HT-29 (cell line): ENCODE measurements at places on chromosomes 3 and 15.
A peak's percentile ranks its signal among the peaks of the same experiment; 100 is the strongest.

DNA sequence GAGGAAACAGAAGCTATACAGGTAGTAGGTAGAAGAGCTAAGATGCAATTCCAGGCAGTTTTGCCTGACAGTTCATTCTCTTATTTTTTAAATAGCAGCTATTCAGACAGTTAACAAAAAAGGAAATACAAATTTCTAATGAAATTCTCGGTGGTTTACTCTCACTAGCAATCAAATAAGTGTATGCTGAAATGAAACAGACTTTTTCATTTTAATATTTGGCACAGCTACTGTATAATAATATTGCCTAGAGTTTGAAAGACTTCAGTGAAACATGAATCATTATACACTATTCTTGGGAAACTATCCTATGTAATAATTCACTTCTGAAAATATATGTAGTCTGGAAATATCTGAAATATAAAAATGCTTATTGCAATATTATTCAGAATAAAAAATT lies 463.2 kb upstream of the AGTR1 start:
- DNase-seq = no peak

GRCh38 chr3:46896386-46896785 lies 18.9 kb downstream of the PTH1R start:
- no peak for DNase-seq

- no peak for DNase-seq
These were observed 664.7 kb downstream of the MECOM start for GRCh38 chr3:168998792-168999191.

GRCh38 chr3:188176476-188176875 lies 22.5 kb downstream of the LPP start:
- peak; percentile 33 for DNase-seq

DNA sequence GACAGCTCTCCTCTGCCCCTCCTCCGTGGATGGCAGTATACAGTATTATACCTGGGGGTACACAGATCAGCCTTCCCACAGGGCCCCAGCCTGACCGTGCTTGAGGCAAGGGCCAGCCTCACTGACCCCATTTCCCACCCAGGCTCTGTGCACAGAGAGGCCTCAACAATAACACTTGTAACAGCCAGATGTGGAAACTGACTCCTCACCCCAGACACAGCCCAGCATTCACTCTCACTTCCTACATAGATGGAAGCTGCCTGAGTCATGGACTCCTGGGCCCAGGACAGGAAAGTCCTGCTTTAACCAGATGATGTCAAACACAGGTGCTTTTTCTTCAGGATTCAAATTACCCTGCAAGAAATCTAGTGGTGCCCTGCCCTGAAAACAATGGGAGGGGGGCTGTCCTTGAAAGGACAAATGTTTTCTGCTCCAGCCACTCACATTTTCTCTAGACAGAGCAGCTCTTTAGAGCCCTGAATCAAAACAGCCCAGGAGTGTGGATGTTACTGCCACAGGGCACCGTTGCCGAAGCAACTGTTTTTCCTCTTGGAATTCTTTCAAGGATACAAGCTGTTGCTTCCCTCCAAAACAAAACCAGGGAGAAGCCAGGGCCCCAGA lies 16.4 kb downstream of the CCDC12 start:
- no peak for DNase-seq

DNA sequence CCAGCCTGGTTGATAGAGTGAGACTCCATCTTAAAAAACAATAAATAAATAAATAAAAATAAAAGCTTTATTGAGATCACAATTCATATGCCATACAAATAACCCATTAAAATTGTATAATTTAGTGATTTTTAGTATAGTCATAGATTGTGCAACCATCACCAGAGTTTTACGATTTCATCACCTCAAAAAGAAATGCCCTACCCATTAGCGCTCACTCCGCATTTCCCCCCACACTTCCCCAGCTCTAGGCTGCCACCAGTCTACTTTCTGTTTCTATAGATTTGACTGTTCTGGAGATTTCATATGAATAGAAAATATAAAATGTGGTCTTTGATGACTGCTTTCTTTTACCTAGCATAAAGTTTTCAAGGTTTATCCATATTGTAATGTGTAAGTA lies 57.0 kb downstream of the ARHGEF26 start:
- no peak for DNase-seq

DNA sequence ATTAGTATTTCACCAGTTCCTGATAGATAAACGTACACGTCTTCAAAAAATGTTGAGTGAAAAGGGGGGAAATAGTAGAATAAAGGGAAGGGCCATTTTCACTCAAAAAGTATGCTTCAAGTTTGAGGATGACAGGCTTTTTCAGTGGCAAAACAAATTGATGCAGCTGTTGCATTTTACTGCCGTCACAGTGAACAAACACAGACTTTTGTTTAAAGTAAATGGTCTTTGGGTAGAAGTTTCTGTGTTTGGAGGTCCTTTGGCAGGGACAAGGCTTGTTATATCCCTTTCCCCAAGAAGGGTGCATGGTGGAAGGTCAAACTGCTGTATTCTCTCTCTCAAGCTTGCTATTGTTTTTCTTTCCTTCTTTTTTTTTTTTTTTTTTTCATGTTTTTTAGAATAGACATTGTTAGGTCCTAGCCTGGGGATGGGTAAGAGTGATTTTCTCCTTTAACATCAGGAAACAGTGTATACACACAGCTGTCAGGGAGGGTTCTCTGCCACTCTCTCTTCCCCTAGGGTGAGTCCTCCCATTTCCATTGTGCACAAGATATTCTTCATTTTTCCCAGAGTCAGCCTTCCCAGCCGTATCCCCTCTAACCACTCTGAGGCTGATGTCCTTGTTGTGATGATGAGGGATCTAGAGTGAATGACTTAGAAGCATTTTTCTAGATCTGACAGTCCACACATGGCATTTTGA lies 6.6 kb upstream of the SUCNR1 start:
- no peak for DNase-seq

DNA sequence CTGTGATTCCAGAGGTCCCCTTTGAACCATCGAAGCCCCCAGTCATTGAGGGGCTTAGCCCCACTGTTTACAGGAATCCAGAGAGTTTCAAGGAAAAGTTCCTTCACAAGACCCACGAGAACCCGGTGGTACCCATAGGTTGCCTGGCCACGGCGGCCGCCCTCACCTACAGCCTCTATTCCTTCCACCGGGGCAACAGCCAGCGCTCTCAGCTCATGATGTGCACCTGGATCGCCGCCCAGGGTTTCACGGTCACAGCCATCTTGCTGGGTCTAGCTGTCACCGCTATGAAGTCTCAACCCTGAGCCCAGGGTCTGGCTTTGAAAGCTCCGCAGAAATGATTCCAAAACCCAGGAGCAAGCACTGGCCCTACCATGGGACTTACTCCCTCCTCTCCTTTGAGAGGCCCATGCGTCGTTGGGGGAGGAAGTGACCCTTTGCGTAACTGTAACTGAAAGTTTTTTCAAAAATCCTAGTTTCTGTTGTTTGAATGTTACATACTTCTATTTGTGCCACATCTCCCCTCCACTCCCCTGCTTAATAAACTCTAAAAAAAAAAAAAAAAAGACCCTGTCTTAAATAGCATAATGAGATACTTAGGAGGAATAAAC lies 85.1 kb upstream of the CSPG5 start:
- DNase-seq = no peak

DNA sequence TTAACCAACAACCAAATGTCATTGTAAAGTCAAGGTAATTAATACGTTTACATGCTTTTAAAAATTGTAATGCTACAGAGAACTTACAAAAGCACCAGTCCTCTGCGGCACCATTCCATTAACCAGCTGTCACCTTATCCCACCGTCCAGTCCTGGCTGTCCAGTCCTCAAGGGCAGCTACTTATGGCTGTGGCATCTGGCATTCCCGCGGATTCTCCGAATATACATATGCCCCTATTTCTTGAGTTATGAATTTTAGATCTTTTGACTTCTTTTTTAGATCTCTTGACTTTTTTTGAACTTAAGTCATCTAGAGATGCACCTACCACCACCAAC lies 382 bp upstream of the POMGNT2 start:
- DNase-seq = no peak

DNA sequence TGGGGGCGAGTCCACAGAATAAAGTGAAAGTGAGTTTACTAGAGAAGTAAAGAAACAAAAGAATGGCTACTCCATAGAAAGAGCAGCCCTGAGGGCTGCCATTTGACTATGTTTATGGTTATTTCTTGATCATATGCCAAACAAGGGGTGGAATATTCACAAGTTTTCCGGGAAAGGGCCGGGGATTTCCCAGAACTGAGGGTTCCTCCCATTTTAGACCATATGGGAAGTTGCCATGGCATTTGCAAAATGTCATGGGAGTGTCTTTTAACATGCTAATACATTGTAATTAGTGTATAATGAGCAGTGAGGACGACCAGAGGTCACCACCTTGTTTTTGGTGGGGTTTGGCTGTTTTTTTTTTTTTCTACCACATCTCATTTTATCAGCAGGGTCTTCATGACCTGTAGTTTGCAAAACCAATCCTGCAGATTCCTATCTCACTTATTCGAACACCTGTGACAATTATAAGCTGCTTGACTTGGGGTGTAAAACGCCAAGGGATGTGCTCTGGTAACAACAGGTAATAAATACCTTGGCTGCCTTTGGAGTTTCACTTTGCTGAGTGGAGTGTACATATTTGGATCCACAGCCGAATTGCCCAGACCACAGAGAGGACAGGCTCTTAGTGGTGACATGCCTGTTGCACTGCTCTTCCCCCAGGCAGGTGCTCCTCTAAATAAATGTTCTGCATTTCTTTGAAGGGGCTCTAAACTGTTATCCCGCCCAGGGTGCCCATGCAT lies 43.6 kb downstream of the C2CD4B start:
- DNase-seq = no peak

GRCh38 chr3:103437883-103438282 lies 1003.1 kb downstream of the ZPLD1 start:
- peak; percentile 13 for DNase-seq

GRCh38 chr3:35678643-35679161 lies 39.4 kb downstream of the ARPP21 start:
- no peak for DNase-seq

- DNase-seq = no peak
These were observed 36.6 kb downstream of the SPSB4 start for GRCh38 chr3:141087778-141088130.

DNA sequence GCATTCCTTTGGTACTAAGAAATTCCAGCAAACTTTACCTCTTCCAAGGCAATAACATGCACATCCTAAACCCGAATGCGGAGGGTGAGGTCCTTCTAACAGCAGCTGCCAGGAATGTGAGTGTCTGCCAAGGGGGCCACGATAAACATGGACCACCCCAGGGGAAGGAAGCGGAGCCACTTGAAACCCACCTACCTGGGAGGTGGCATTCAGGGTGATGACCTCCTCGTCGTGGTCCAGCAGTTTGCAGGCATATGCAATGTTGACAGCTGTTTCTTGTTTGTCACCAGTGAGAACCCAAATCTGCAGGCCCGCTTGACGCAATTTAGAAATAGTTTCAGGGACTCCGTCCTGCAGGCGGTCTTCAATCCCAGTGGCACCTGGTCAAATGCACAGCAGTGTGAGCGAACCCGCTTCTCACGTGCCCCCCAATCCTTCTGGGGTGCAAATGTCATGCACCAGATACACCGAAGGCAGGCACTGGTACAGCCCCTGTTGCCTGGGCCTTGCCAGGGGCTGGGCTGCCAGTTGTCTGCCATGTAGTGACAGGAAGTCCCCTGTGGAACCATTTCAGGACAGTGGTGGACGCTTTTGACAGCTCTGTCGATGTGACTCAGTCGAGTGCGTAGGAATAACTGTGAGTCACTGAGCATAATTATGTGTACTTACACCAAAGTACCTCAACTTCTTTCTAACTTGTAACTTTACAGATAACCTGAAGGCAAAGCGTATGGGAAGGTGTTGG lies 161.2 kb downstream of the ATP10A start:
- DNase-seq = no peak

GRCh38 chr15:25060996-25061620 lies 106.3 kb downstream of the SNRPN start:
- no peak for DNase-seq

DNA sequence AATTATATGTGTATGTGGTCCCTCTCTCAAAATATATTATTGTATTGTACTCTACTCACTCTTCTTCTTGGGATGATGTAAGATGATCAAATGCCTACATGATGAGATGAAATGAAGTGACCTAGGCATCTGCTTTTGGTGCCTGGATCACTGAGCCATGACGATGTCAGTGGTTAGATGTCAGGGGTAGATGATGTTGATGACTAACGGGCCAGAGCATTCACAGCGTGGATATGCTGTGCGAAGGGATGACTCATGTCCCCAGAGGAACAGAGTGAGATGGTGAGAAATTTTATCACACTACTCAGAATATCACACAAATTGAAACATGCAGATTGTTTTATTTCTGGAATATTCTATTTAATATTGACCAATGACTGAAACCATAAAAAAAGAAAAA lies 233.9 kb upstream of the CADM2 start:
- DNase-seq = no peak

DNA sequence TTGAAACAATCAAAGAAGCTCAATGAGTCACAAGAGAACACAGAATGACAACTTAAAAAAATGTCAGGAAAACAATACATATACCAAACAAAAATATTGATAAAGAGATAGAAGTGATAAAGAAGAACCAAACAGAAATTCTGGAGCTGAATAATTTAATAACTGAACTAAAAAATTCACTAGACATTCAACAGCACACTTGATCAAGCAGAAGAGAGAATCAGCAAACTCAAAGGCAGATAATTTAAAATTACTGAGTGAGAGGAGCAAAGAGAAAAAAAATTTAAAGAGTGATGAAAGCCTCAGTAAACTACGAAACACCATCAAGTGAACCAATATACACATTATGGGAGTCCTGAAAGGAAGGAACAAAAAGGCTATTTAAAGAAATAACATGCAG lies 61.9 kb downstream of the SERP1 start:
- no peak for DNase-seq

DNA sequence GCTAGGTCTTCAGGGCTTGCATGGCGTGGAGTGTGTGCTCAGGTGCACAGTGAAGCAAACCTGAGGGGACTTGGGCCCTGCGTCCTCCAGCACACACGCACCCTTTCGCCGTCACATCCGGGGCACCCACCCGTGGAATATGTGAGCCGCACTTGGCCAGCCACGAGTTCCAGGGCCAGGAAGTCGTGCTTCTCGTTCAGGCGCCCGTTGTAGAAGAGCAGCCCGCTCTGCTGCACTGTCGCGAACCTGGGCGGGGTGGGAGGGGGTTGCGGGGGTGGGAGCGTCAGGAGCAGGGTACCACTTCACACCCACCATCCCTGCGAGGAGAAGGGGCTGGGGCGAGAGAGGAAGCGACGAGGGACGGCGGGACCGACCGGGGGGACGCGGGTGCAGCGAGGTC lies 7.1 kb downstream of the CELSR3 start:
- no peak for DNase-seq

DNA sequence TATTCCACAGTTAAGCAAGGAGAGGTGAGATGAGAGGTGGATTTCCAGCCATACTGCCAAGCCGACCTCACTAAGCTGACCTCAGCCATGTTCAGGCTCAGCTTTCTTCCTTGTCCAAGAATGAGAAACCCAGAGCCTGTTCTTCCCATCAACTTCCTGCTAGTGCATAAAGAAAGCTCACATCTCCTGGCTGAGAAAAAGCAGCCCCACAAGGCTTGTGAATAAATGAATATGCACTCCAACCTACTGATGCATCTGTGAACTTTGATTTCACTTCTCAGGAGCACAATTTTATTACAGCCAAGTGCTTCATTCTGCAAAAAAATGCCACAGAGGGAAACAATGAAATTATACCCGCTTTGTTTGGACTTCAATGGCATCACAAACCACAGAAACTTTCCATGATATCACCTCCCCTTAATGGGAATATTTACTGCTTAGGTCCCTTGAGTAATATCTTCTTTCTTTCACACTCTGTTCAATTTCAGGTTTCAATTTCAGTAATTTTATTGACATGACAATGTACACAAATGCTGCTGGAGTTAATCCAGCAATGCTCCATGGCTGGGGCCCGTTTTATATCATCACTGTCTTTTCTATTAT lies 437.0 kb upstream of the PPP2R3A start:
- no peak for DNase-seq

- no peak for DNase-seq
These were observed 3.5 kb upstream of the POPDC2 start for GRCh38 chr3:119663885-119664284.
